ENCODE measurements at places on chromosomes 11 and 22.

DNA sequence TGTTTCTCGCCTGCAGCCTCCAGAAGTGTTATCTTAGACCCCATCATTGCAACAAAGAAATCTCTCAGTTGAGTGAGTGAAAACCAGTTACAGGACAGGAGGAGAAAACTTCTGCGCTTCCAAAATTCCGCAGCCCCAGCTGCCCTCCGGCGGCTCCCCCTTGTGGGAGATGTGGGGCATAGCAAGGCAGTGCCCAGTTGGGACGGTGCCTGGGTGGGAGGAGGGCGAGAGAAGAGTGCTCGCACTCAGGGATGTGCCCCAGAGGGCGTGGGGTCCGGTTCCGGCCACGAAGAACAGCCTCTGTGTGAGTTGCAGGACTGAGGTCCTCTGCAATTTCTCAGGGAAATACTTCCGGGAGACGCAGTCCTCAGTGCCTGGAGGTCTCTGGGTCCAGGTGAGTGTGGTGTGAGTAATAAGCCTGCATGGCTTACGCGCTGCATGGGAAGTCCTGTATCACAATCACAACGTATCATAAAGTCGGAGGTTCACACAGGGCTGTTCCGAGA lies 87.0 kb upstream of the BLID start:
- peak; percentile 82 for DNase-seq

DNA sequence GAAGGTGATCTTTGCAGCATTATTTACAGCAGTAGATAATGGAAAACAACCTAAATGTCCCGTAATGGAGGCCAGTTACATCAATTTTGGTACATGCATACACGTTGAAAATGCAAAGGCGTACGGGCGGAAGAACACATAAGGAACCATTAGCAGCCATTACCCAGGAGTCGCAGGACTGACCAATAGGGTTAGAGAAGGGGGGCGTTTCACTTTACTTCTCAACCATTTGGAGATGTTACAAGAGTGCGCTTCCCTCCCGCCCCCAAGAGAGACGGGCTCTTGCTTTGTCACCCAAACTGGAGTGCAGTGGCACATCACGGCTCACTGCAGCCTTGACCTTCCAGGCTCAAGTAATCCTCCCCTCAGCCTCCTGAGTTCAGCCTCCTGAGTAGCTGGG lies 52.8 kb upstream of the SLC35C1 start:
- no peak for DNase-seq

GRCh38 chr11:112631333-112631732 lies 329.9 kb upstream of the NCAM1 start:
- DNase-seq: no peak

DNA sequence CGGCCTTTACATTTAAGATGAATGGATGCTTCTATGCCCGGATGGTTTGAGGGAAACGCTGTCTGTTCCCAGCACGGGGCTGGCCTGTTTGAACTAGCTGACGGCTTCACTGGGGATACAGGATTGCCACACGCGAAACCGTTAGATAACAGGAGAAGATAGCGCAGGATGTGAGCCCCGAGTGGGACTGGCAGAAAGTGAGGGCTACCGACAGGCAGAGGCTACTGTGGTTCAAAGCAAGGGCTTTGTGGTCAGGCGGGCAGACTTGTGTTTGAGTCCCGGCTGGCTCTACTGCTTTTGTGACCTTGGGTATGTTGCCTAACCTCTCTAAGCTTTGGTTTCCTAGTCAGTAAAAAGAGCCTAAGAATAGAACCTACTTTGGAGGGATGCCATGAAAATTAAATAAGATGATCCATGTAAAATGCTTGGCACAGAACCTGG lies 2.8 kb upstream of the OAF start:
- DNase-seq: no peak

DNA sequence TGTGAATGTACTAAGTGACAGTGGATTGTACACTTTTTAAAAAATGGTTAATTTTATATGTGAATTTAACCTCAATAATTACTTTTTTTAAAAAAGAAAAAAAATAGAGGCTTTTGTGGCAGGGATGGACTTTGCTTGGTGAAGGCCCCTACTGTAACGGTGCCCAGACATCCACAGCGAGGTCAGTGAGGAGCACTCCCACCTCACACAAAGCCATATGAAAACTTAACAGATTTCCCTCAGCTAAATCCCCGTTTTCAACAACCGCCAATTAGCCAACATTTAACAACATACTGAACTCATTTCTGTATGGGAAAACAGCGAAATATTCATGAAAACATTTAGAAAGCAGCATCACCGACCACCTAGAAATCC lies 642 bp upstream of the C11orf58 start:
- DNase-seq: no peak

- DNase-seq: no peak
These were observed 184.1 kb upstream of the SYT13 start for GRCh38 chr11:45470151-45470793.

- DNase-seq: no peak
These were observed 119.5 kb upstream of the ISX start for GRCh38 chr22:34946339-34946985.

GRCh38 chr11:9525116-9525515 lies 48.4 kb upstream of the WEE1 start:
- no peak for DNase-seq

GRCh38 chr22:33920197-33920540 lies at the start of gene LARGE1:
Gene LARGE1 (minus strand): TSS chr22:33920476.
- no peak for DNase-seq

DNA sequence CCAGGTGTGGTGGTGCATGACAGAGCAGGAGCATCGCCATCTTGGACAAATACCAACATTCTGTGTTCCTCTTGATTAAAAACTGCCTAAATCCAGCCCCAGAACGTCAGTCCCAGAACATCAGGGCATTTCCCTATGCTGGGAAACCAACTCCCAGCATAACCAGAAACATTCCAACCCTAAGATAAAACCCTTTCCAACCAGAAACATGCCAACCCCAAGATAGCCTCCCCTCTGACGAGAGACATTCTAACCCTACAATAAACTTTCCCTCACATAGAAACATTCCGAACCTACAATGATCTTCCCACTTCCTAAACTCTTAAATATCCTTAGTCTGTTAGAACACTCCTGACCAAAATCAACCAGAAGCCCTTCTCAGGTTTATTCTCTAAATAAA lies 11.6 kb downstream of the PLAAT4 start:
- DNase-seq: no peak

- peak; percentile 91 for DNase-seq
These were observed 89.7 kb downstream of the ZC3H12C start for GRCh38 chr11:110182886-110183285.

GRCh38 chr22:48340191-48340590 lies 1487.5 kb downstream of the BRD1 start:
- no peak for DNase-seq

GRCh38 chr11:47869544-47870393 lies 21.6 kb upstream of the NUP160 start:
- DNase-seq: peak; percentile 50

GRCh38 chr11:48096588-48097525 lies 116.5 kb downstream of the PTPRJ start:
- DNase-seq: peak; percentile 24

DNA sequence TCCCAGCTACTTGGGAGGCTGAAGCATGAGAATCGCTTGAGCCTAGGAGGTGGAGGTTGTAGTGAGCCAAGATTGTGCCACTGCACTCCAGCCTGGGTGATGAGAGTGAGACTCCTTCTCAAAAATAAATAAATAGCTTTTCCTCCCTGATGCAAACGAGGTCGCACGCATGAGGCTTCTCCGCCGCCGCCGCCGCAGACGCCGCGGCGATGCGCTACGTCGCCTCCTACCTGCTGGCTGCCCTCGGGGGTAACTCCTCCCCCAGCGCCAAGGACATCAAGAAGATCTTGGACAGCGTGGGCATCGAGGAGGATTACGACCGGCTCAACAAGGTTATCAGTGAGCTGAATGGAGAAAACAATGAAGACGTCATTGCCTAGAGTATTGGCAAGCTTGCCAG lies 20.0 kb upstream of the RAB39A start:
- no peak for DNase-seq

- DNase-seq: no peak
These were observed 24.7 kb downstream of the NCF4 start for GRCh38 chr22:36885474-36885873.

GRCh38 chr11:111091321-111091938 lies 154.1 kb upstream of the POU2AF2 start:
- no peak for DNase-seq

GRCh38 chr22:28506150-28506535 lies 173.5 kb downstream of the TTC28 start:
- DNase-seq: no peak

GRCh38 chr11:122813176-122813893 lies 25.0 kb upstream of the CRTAM start:
- DNase-seq: no peak

DNA sequence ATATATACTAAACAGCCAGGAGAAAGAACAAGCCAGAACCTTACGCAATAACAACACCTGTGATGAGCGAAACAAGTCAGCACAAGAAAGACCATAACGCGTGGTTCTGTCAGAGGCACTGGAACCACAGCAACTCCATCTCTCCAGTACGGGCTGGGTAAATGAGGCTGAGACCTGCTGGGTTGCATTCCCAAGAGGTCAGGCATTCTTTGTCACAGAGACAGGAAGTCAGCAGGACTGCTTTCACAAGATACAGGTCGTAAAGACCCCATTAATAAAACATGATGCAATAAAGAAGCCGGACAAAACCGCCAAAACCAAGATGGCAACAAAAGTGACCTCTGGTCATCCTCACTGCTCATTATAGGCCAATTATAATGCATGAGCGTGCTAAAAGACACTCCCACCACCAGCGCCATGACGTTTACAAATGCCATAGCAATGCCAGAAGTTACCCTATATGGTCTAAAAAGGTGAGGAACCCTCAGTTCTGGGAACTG lies 21.7 kb downstream of the TPST2 start:
- no peak for DNase-seq
